ENCODE measurements at places on chromosomes 7 and 10. TPM values are rescaled to one million over a fixed set of nuclear protein-coding genes. Genes with fewer than 3 reads are reported as not detected.

The CHN2 gene
- total RNA-seq, result 5.9 TPM

DNA sequence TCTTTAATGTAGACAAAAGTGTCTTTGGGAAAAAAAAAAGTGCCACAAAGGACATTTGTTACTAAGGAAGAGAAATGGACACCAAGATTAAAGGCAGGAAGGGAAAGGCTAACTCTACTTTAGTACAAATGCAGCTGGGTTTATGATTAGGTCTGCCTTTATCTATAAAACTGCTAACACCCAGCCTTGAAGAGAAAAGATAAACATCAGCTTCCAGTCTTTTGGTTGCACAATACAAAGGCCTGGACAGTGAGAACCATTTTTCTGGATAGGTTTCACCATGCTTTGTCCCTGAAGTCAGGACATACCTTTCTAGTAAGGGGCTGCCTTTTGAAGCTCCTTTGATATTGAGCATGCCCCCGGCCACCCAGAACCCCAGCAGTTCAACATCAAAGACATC is 45.1 kb downstream of the ZNF248 start:
- DNase-seq, result no peak

GRCh38 chr7:94409200-94409948 is 14.7 kb downstream of the COL1A2 start:
- no peak for DNase-seq

GRCh38 chr10:101029520-101030295 is 1.2 kb downstream of the PDZD7 start:
- no peak for DNase-seq

DNA sequence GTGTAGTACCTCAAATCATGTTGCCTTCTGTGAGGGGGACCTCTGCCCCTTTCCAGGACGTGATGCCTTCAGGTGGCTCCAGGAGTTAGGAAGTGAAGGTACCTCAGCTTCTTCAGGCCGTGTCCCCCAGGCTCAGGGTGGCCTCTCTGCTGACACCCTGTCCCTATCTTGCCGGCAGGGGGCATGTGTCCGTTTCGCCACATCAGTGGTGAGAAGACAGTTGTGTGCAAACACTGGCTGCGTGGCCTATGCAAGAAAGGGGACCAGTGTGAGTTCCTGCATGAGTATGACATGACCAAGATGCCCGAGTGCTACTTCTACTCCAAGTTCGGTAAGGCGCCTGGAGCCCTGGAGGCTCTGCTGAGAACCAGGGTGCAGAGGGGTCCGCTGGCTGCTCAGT is 9.2 kb downstream of the CPSF4 start:
- DNase-seq, result no peak

DNA sequence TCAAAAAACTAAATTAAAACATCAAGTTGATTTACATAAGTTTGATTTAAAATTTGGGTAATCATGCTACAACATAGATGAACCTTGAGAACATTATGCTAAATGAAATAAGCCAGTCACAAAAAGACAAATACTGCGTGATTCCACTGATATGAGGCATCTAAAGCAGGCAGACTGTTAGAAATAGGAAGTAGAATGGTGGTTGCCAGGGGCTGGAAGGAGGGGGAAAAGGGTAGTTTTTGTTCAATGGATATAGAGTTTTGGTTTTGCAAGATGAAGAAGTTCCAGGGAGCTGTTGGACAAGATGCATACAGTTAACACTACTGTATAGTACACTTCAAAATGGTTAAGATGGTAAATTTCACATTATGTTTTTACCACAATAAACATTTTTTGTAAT is 45.0 kb upstream of the IFRD1 start:
- no peak for DNase-seq

GRCh38 chr7:105020926-105021325 is 6.9 kb downstream of the KMT2E start:
- DNase-seq, result no peak

The BET1 gene
- 11.2 TPM for total RNA-seq

DNA sequence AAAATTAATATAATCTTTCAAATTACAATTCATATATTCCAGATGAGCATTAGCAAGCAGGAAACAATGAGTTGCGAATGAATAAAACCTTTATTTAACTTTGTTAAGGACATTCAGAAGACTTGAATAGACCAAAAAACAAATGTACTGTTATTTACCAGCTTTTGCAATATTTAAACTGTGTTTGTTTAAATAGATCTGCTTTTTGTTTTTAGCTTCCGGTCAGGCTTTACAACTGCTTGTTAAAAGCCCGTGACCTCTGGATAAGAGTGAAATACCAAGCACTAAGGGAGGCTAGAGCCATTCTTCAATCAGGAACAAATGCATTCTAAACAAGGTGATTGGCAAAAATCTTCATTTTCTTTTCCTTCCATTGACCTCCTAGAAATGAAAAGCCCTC is 184.9 kb upstream of the GNAI1 start:
- no peak for DNase-seq

DNA sequence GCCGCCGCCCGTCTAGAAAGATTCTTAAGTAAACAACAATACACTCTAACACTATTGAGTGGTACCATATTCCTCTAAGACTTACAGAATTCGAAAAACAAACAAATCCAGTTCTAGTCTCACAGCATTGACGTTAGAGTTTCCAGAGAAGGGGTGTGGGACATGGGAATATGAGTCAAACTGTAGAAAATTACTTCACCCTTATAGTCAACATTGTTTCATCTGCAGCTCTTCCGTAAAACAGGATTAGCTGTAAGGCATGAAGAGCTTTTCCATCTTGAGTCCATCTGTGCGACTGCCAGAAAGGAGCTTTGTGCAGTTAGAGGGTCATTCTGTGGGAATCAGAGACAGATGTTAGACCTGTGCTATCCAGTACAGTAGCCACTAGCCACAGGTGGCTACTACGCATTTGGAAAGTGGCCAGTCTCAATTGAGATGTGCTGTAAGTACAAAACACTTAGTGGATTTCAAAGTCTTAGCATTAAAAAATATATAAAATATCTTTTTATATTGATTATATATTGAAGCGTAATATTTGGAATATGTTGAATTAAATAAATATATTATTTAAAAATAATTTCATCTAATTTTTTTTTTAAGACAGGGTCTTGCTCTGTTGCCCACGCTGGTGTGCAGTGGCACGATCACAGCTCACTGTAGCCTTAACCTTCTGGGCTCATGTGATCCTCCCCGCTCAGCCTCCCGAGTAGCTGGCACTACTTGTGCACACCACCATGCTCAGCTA is 79.8 kb upstream of the MPP7 start:
- DNase-seq, result no peak

GRCh38 chr10:4331150-4331549 is 494.9 kb upstream of the AKR1E2 start:
- no peak for DNase-seq

The IGF2BP3 gene
- not detected for total RNA-seq

- no peak for DNase-seq
These were observed 7.2 kb downstream of the UPP1 start for GRCh38 chr7:48096273-48096672.
